ENCODE measurements at places on chromosomes 12 and 14. TPM values are rescaled to one million over a fixed set of nuclear protein-coding genes. Genes with fewer than 3 reads are reported as not detected.

DNA sequence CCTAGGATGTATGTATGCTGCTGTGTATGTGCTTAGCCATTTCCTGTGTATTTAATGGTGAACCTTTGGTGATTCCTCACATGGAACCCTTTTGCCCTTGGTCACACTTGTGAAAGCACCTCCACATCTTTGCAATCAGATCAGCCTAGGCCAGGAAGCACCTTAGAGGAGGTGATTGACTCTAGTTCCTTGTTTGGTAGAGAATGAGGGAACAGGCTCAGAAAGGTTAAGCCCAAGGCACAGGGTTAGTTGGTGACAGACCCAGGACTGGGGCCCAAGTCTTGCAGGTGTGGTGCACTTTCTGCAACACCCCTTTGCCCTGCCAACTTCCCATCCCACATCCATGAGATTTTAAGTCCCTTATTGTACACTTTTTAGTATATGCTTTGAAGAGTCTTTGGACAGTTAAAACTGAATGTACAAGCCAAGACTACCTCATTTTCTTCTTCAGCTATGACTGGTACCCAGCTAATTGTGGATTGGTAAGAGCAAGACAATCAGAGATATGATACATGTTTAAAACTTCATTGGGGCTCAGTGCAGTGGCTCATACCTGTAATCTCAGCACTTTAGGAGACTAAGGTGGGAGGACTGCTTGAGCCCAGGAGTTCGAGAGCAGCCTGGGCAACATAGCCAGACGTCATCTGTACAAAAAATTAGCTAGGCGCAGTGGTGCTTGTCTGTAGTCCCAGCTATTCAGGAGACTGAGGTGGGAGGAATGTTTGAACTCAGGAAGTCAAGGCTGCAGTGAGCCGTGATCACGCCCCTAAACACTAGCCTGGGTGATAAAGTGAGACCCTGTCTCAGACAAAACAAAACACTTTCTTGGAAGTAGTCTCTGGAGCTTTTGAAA lies 71.1 kb downstream of the RASSF3 start:
- peak; percentile 38 for DNase-seq

GRCh38 chr14:88233915-88234314 lies 89.2 kb downstream of the KCNK10 start:
- peak; percentile 32 for DNase-seq

- no peak for DNase-seq
These were observed 32.9 kb downstream of the SYNE3 start for GRCh38 chr14:95483309-95484165.

GRCh38 chr12:86662464-86662863 lies 406.3 kb upstream of the MGAT4C start:
- no peak for DNase-seq

GRCh38 chr12:3107071-3107583 lies 29.9 kb downstream of the TSPAN9 start:
- no peak for DNase-seq

GRCh38 chr12:13986031-13986430 lies 4.6 kb upstream of the GRIN2B start:
- no peak for DNase-seq

DNA sequence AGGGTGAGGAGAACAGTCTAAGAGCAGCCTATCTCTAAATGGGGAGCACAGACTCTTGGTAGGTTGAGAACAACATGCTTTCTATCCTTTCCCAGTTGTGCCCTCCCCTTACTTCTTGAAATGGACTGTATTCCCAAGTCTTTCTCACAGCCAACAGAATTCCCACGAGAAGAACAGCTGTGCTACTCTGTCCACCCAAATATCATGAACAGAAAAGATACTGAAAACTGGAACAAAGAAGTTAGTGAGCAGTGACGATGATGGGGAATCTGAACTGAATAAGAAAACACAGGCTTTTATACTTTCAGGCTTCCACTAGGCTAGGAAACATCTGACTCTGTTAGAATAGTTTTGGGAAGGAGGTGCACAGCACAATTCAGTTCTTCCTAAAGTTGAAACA lies 3.4 kb downstream of the NACA start:
- DNase-seq, result no peak

GRCh38 chr14:50006141-50006540 lies 110.2 kb downstream of the VCPKMT start:
- DNase-seq, result no peak

GRCh38 chr12:52399756-52400155 lies 6.4 kb downstream of the KRT82 start:
- no peak for DNase-seq

DNA sequence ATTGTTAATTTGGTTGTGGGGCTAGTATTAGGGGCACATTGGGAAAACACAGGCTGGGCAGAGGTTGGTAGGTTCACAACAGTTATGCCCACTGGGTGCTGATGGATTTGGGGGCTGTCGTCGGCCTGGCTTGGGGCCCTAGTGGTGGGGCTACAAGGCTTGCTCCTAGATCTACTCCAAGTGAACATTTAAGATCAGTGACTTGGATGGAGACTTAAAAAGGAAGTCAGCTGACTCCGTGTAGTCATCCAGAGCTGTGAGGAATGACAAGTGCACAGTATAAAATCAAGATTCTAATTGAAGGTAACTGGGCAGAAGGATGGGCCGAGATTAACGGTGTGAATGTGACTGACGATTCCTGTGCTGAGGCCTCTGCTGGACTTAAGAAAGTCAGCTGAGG lies 12.8 kb upstream of the NR4A1 start:
- DNase-seq, result no peak

ANO4 gene
- total RNA-seq, result not detected

DPPA3 gene
- not detected for total RNA-seq

PDE3A gene
- not detected for total RNA-seq

GPRC5A gene
- total RNA-seq, result not detected

BICDL1 gene
- total RNA-seq, result 107 TPM

TAS2R8 gene
- not detected for total RNA-seq

SLC6A15 gene
- not detected for total RNA-seq

GARIN6 gene
- not detected for total RNA-seq

LPAR5 gene
- total RNA-seq, result 6.6 TPM

PZP gene
- total RNA-seq, result not detected
